Ovary (tissue), 10 donors: ENCODE measurements at places on chromosomes 13 and 19. TPM values are rescaled to one million over a fixed set of nuclear protein-coding genes. Genes with fewer than 3 reads are reported as not detected.

DNA sequence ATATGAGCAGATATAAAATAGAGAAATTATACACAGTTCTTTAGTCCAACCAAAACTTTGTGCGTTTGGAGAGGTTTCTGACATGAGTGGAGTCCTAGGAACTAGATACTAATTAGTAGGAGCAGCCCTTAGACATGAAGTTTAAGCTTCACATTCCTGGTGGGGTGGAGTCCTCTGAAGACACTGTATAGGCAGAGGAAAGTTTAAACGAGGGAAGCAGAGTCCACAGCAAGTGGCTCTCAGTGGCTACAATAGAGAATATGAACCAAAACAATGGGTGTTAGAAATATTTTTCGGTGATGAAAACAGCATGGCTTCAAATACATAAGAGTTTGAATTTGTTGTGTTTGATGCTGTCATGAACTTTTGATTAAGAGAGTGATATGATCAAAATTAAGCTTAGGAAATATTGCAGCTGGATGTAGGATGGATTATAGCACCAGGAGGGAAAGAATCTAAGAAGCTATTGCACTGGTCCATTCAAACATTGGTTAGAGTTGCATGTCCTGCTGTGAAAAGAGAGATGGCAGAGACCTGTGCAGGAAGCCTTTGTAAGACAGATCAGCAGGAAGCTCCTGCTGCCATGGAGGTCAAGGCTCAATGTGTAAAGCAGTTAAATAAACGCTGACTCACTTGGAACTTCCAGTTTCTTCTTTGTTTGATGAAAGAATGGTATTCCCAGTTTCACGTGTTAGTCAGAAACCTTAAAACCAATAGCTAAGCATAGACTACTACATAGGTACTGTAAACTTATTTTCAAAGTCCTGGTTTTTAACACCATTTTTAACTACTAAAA, 175.2 kb downstream of the TDRD3 start:
- no peak overlapping the region for H3K27ac ChIP-seq
- no peak for DNase-seq
- H3K4me1 ChIP-seq, result no peaks in the 10 kb centered on the region
- H3K27me3 ChIP-seq, result no peaks in the 10 kb centered on the region

DNA sequence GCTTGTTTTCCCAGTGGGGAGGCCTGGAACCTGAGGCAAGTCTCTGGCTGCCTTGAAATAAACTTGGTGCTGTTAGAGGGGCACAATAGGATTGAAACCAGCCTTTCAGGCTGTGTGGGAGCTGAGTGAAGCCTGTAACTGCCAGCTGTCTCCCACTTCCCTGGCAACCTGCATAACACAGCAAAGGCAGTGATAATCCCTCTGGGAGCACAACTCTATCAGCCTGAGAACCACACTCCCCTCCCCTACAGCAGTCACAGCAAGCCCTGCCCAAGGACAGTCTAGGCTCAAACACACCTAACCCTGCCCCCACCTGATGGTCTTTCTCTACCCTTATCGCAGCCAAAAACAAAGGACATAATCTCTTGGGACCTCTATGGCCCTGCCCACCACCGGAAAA, 683.8 kb upstream of the ATXN8OS start:
- DNase-seq, result no peak
- no peaks in the 10 kb centered on the region for H3K4me1 ChIP-seq

DNA sequence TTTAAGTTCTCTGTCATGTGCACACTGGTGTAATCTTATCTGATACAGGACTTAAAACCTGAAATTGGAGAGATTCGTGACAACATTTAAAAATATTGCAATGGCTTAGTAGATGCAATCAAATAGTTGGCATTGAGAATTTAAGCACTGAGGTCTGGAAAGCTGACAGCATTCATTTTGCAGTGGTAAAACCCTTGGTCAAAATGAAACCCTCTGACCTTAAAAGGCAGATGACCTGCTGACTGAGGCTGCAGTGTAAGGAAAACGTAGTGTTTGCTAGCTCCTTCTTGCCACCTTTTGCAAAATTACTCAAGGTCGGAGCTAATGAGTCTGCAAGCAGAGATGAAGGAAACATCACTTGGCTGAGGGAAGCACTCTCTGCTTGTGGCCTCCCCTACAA, 150.6 kb downstream of the KCTD12 start:
- H3K27me3 ChIP-seq, result no peaks in the 10 kb centered on the region
- no peaks in the 10 kb centered on the region for H3K36me3 ChIP-seq
- H3K4me1 ChIP-seq, result no peaks in the 10 kb centered on the region
- no peak overlapping the region for H3K4me3 ChIP-seq
- DNase-seq, result no peak
- no peak overlapping the region for H3K27ac ChIP-seq

DNA sequence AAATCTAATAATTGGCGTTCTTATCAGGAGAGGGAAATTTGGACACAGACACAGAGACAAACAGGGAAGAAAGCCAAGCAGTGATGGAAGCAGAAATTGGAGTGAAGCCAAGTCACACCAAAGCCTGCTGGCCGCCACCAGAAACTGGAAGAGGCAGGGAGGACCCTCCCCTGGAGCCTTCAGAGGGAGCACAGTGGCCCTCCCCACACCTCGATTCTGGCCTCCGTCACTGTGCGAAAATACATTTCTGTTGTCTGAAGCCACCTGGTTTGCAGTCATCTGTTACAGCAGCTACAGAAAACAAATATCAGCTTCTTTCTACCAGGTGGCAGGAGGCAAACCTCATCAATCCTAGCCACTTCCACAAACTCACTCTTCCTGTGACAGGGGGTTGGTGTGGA, 8.3 kb upstream of the TLE6 start:
- H3K4me3 ChIP-seq, result no peak overlapping the region
- H3K4me1 ChIP-seq, result peaks cover 9% of the 10 kb centered on the region
- peak; percentile 50 for DNase-seq

GRCh38 chr13:73618275-73618865, 515.8 kb downstream of the KLF12 start:
- no peaks in the 10 kb centered on the region for H3K27me3 ChIP-seq
- H3K4me3 ChIP-seq, result no peak overlapping the region
- H3K36me3 ChIP-seq, result no peaks in the 10 kb centered on the region
- no peaks in the 10 kb centered on the region for H3K4me1 ChIP-seq
- H3K27ac ChIP-seq, result no peak overlapping the region
- no peak for DNase-seq

- DNase-seq, result no peak
- H3K27me3 ChIP-seq, result no peaks in the 10 kb centered on the region
- H3K36me3 ChIP-seq, result no peaks in the 10 kb centered on the region
- H3K4me3 ChIP-seq, result no peak overlapping the region
- no peak overlapping the region for H3K27ac ChIP-seq
- H3K4me1 ChIP-seq, result no peaks in the 10 kb centered on the region
Observed at GRCh38 chr19:46159418-46160232, 11.6 kb downstream of the IGFL2 start.

ZNF681 gene
- 2.5 TPM for total RNA-seq

NTN5 gene
- 3.8 TPM for total RNA-seq

LIM2 gene
- total RNA-seq, result not detected

SLITRK6 gene
- total RNA-seq, result not detected
